Esophagus muscularis mucosa (tissue), 4 donors: ENCODE measurements at places on chromosomes 2 and 18.

GRCh38 chr2:217976301-217976700 is 26.5 kb downstream of the TNS1 start:
- DNase-seq = no peak

DNA sequence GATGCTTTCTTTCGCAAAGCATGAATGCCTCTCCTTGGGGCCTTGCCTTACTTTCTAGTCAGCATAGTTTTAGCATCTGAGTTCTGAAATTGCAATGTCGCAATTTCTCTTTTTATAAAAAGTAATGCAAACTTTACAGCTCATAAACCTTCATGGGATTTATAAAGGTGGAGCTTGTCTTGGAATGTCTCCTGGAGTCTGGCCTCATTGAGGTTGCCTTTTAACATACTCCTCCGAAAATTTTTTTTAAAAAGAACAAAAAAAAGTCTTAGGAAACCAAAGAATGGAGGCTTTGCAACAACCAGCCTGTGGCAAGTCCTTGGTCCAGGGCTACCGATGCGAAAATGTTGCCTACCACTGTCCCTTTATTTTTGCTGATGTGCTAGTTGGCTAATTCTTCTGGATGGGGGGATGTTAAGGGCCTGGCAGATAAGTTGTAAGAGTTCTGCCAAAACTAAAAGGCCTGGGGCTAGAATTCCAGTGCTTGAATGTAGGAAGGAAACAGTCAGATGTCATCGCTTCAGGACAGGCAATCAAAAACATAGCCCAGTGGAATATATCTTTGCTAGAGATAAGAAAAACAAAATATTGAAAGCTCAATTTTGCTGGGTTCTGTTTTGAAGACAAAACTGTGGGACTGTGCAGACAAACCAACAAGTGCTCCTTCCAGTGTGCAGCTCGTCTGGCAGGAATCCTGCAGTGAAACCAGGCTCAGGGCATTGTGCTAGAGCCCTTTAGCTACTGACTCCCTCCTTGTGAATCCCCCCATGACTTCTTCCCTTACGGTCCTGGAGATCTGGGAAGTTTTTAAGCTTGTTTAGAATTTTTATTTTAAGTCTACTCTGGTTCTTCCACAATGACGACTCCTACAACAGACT is 213.0 kb downstream of the PIEZO2 start:
- DNase-seq = no peak

- no peak for DNase-seq
Measured at GRCh38 chr2:6788614-6789013, 77.1 kb downstream of the CMPK2 start.

DNA sequence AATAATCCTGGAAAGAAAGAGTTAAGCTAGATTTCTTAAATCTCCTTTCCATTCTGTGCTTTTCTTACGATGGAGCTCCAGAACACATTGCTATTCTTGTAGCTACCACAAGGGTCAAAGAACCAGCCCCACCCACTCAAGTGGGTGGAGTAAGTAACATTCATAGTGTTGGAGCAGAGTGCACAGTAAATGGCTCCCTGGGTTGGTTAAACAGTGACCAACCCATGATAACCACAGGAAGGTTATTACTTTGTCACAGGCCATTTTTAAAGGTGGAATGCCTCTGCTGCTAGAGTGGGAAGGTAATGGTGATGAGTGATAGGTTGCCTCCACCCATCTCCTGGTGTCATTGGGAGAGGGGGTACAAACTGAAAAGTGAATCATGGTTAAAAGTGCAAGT is 13.9 kb downstream of the ARPC2 start:
- no peak for DNase-seq

DNA sequence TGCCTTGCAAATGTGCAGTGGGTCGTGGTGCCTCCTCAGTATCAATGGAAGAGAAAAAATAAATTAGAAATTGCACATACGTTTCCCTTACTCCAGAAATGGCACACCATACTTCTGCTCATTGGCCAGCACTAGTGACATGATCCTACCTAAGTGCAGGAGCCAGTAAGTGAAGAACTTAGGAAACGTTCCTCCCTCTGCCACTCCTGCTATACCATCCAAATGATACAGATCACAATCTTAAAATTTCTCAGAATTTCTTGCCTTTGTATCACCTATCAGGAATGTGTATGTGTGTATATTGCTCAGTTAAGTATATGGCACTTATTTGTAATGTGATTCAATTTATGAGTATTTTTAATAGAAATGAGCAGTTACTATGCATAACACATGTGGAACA is 237.0 kb upstream of the UBE2E3 start:
- no peak for DNase-seq

DNA sequence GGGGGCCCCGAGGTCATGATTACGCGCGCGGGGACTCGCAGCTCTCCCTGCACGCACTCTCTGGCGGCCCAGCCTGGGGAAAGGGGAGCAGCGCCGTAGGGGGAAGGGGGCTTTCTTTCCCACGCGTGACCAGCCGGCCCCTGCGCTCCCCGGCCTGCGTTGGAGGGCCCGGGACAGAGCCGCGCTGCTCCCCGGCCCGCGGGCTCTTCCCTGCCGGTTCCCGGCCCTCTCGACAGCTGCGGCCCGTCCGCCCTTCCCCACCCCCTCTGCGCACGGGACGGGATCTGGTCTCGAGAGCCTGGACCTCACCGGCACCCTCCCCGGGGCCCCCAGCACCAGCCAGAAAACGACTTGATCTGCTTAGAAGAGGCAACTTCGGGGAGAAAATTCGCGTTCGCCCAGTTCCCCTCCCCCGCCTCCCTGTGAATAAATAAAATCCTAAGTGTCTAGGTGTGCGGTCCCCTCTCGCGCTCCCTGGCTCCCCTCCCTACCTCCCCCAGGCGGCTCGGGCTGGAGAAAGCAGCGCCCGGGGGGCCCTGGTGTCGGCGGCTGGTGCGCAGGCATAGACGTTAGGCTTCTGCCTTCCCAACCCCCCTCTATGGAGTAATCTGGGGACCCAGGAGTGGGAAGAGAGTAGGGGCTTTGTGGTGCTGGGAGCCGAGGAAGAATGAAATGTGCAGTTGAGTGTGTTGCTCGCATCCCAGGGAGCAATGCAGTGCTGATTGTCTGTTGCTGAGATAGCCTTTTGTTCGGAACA is 803 bp upstream of the FIGN start:
- DNase-seq = no peak

- no peak for DNase-seq
Measured at GRCh38 chr18:35174745-35175144, 66.1 kb upstream of the ZNF397 start.

DNA sequence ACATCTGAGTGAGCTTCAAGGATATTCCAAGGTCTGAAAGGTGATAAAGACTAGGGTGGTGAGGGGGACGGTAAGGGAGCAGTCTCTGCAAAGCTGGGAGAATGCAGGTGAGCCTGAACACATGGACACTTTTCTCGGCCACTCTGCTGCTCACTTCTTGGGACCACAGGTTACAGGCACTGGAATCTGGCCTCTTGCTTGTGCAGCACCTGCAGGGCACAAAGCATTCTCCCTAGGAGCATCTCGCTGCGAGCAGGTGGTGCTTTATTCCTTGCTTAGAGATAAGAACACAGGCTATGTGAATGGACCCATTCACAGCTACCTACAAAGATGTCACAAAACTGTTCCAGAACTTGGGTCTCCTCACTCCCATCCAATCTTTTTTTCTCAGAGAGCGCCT is 153.2 kb downstream of the DDX1 start:
- DNase-seq = no peak

GRCh38 chr2:9401059-9401547 is 22.2 kb downstream of the ITGB1BP1 start:
- no peak for DNase-seq

DNA sequence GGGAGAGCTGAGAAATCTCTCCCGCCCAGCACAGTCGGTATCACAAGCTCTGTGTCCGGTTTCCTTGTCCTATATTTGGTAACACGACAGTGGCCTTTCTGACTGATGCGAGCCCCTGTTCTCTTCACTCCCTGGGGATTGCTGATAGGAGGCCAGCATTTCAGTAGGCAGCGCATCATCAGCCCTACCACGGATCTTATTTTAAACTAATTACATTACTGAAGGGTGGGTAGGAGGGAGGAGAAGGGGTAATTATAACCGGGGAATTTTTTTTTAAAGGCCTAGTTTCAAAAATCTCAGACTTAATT is 125.6 kb upstream of the LGALSL start:
- DNase-seq = no peak

DNA sequence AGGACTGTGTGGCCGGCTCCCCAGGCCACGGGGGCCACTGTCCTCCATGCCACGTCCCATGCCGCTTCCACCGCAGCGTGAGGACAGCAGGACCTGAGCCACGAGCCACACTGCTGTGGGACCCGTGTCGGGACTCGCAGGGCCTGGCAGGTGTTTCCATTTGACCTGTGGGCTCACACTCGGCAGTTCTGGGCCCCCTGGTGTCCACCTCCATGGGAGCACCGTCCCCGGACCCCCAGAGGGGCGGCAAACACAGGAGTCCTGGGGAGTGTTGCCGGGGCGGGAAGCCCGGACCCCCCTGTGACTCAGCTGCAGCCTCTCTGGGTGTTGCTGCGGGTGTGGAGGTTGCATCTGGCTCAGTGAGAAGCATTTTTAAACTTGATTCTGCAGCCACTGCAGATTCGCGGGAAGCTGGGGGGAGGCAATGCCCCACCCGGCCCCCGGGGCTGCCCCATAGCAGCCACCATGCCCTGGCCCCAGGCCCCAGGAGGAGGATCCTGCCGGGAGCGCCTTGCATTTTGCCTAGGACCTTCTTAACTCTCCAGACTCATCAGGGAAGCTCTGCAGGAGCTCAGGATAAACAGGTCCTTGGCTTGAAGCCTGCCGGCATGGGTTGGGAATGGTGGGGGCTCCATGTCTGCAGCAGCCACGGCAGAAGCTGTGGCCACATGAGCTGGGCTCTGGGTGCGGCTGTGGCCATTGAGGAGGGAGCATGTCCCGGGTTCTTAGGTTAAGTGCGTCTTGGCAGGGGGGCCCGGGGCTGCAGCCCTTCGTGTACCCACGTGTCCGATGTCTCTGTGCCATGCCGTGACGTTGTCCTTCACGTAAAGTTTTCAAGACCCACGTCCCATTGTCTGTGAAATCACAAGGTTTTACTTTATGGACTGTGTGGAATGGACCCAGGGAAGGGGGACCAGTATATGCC is 30.9 kb downstream of the NFATC1 start:
- DNase-seq = no peak

DNA sequence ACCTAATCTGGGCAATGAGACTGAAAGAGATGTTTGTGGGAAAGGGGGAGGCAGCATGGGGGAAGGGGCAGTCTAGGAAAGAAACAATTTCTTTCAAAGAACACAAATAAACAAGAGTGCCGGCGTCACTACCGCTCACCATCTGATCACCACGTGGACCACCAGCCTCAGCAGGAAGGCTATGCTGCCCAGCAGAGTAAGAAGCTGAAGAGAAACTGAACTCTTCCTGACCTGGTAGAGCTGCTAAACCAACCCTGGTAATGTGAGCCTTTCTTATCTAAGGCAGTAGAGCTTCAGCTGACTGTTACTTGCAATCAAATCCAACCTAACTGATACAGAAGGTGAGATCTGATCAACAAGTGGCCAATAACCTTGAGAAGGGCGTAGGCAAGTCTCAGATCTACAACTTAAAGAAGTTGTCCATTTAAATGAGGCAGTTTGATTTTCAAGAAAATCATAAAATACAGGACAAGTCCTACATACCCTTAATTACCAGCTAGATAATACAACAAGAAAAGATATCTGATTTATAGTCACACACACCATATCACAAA is 44.2 kb upstream of the SPTBN1 start:
- no peak for DNase-seq

- no peak for DNase-seq
Measured at GRCh38 chr2:88871336-88871735, 179.9 kb downstream of the RPIA start.

DNA sequence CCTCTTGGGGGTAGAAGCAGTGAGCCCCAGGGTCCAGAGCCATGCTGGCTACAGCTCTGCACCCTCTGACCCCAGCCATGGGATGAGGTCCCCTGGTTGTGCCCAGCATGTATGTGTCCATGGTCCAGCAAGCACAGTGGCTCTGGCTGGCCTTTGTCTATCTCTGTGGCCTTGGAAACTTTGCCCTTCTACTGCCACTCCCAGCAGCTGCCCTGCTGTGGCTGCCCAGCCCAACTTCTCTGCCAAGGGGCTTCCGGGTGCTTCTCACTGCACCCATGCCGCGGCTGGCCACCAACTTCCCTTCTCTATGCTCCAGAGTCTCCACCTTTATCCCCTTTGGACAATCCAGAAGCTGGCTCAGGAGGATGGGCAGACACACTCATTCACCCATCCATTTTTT is 18.8 kb downstream of the TMEM185B start:
- no peak for DNase-seq

- no peak for DNase-seq
Measured at GRCh38 chr2:215966274-215966673, 47.1 kb downstream of the MREG start.

DNA sequence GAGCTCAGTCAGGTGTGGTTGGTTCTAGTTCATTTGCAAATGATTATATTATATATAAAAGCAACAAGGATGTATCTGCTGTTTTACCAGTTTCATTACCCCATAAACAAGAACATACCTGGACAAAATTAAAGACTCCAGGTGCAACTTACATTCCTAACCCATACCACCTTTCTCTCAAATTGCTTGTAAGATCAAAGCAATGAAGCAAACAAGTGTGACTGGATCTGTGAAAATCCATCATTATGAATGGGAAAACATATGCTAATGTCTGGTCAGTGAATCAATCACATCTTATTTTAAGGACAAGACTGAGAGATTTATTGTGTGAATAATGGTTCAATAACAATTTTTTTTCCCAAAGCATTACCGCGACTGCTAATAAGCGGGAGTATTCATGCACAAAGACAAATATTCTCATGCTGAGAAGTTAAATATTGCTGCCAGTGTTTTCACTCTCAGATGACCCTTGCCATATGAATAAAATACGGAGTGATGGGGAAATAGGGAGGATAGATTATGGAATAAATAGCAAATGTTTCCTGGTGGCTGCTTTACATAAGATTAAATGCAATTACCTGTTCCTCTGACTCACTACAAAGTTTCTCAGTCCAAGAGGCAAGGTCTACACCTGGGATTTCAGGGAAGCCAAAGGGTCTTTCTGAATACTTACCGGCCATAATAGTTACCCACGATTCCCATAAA is 59.3 kb downstream of the WDR75 start:
- no peak for DNase-seq

DNA sequence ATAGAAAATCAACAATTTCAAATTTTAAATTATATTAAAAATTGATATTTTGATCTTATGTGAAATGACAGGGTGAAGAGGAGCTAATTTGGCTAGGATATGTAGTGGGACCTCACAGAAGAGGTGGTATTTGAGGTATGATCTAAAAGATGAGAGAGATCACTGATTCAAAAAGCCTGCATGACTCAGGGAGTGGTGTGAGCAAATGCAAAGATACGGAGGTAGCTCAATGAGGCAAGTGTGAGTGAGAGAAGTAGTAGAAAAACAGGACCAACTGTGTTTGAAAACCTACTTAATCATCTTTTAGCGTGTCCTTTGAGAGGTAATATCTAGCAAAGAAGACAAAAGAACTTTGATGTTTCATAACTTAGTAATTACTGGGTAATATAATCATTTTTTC is 557.5 kb downstream of the DSC3 start:
- DNase-seq = no peak

DNA sequence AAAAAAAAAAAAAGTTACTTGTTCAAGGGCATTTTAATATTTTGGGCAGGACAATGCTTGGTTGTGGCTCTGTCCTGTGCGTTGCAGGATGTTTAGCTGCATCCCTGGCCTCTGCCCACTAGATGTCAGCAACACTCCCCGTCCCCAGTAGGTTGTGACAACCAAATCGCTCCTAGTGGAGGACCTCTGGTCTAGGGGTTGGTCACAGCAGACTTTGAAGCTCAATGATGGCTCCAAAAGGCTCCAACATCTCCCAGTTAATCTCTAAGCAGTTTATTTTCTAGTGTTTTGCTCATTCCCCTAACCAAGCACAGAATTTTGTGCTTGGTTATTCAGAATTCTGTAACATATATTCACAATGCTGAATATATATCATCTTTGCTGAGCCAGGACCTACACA is 67.0 kb downstream of the CHRNA1 start:
- no peak for DNase-seq
